ENCODE measurements at places on chromosomes 13 and 19. TPM values are rescaled to one million over a fixed set of nuclear protein-coding genes. Genes with fewer than 3 reads are reported as not detected.
A peak's percentile ranks its signal among the peaks of the same experiment; 100 is the strongest.

- H3K4me1 ChIP-seq, result no peaks in the 10 kb centered on the region
- H3K27me3 ChIP-seq, result no peaks in the 10 kb centered on the region
- no peak overlapping the region for H3K4me3 ChIP-seq
- no peak overlapping the region for H3K27ac ChIP-seq
These were observed 345.8 kb downstream of the TEX29 start for GRCh38 chr13:111666164-111666776.

- no peaks in the 10 kb centered on the region for H3K27me3 ChIP-seq
- H3K27ac ChIP-seq, result no peak overlapping the region
- DNase-seq, result no peak
These were observed 24.2 kb downstream of the ELAVL1 start for GRCh38 chr19:7981199-7981598.

DNA sequence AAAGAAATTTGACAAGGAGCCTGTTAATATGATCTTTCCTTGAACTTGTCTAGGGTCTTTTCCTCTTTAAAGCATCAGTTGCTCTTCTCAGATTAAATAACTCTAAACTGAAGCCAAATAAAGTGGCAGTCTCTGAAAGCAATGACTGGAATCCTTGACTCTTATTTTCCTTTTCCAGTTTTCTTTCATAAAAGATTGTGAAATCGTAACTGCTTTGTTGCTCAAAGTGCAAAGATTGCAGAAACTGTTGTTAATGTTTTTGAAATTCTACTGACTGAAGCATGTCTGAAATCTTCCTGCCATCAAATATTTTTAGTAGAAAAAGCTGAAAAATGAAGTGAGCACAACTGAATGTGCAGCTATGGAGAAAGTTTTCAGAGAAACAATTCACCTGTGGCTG is 1.9 kb downstream of the NHLRC3 start:
- no peak overlapping the region for H3K27ac ChIP-seq
- no peak overlapping the region for H3K4me3 ChIP-seq
- no peaks in the 10 kb centered on the region for H3K36me3 ChIP-seq
- H3K4me1 ChIP-seq, result peaks cover 15% of the 10 kb centered on the region
- H3K27me3 ChIP-seq, result no peaks in the 10 kb centered on the region
- peak; percentile 34 for DNase-seq

DNA sequence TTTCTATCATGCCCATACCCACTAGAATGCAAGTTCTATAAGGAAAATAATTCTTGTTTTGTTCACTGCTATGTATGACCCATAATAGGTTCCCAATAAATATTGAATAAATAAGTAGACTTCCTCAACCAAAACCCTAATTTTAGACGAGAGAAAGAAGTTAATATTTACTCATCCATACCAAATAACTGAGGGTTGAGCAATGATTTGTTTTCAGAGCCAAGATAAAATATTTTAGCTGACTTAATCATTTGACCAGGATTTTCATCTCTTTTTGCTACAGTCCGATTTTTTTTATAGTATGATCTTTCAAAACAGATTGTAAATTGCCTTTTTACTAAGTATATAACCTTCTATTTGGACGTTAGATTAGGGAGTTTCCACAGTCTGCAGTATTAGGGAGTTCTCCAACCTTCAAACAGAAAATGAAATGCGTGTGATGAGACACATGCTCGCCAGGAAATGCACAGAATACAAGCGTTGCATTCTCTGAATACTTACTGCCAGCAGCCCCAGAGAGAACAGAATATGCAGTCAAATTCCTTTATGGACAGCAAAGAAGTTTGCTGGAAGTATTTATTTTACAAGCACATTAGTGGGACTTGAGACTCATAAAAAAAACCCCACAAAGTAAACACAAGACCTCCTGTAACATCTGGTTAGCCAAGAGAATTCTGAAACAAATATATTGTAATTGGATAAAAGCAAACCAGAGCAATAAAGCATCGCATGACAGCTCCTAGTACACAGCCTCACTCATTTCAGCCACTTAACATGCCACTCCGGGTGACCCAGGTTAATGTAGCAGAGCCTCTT is 230.0 kb downstream of the MYO16 start:
- DNase-seq, result peak; percentile 28
- H3K27me3 ChIP-seq, result peaks cover 4% of the 10 kb centered on the region
- no peaks in the 10 kb centered on the region for H3K4me1 ChIP-seq
- no peaks in the 10 kb centered on the region for H3K36me3 ChIP-seq
- H3K27ac ChIP-seq, result no peak overlapping the region
- peak overlapping the region; percentile 44 for H3K4me3 ChIP-seq

GRCh38 chr13:27379694-27380641 is 44.5 kb upstream of the GTF3A start:
- no peaks in the 10 kb centered on the region for H3K4me1 ChIP-seq
- no peak overlapping the region for H3K27ac ChIP-seq
- H3K27me3 ChIP-seq, result peaks cover 14% of the 10 kb centered on the region
- no peak overlapping the region for H3K4me3 ChIP-seq
- DNase-seq, result peak; percentile 78
- no peaks in the 10 kb centered on the region for H3K36me3 ChIP-seq

- H3K27ac ChIP-seq, result no peak overlapping the region
- no peak overlapping the region for H3K4me3 ChIP-seq
- H3K36me3 ChIP-seq, result no peaks in the 10 kb centered on the region
- H3K4me1 ChIP-seq, result no peaks in the 10 kb centered on the region
- DNase-seq, result no peak
These were observed 13.7 kb upstream of the TLE2 start for GRCh38 chr19:3042621-3043267.

DNA sequence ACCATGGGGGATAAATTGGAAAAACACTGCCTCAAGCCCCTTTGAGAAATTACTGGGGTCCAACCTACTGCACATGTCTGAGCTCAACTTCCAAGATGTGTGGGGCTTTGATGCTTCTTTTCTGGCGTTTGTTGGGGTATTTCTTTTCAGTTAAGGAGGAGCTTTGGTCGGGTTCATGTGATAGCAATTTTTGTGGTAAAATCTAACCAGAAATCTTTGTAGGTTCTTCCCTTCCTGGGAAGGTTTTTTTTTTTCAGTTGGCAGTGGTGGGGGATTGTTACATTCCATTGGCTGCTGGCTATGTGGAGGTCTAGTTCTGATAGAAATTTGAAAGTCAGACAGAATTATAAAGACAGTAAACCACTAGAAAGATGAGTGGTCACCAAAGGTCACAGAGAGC is 327.8 kb downstream of the ATP8A2 start:
- no peak overlapping the region for H3K27ac ChIP-seq
- no peaks in the 10 kb centered on the region for H3K27me3 ChIP-seq
- no peaks in the 10 kb centered on the region for H3K4me1 ChIP-seq
- no peak for DNase-seq

DNA sequence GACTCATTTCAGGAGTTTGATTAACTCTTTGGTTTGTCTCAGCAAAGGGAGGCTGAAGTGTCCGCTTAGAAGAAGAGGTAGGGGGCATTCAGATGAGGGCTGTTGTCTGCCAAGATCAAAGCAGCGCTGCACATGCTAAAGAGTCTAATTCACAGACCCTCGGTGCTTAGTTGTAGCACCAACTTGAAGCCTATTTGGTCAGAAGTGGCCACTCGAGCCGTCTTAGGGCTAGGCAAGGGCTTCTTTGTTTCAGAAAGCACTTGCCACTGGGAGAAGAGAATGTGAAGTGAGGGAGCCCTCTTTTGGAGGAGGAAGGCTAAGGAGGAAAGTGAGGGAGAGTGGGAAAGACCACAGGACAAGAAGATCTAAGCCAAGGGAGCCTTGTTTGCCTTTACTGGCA is 313.4 kb upstream of the TMTC4 start:
- H3K36me3 ChIP-seq, result no peaks in the 10 kb centered on the region
- H3K27ac ChIP-seq, result no peak overlapping the region
- no peak overlapping the region for H3K4me3 ChIP-seq
- DNase-seq, result peak; percentile 44
- H3K27me3 ChIP-seq, result peaks cover 4% of the 10 kb centered on the region

DNA sequence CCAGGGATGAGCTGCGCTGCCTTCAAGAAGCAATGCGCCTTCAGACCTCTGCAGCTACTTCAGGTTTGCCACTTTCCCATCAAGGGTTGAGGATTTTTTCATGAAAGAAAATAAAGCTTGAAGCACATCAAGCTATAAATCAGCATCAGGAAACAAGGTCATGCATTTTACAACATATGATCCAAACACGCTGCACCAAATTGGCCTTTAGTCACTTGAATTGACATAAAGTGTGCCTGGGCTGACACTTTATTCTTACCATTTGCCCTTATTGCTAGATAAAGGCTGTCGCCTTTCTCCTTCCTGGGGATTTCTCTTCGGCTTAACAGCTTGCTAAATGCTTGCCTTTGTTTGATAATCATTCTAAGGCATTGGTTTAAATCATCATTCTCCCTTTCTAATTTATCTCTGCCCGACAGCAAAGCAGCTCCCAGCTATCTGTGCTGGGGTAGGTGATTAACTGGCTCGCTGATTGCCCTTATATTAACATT is 87.7 kb downstream of the LHFPL6 start:
- H3K36me3 ChIP-seq, result no peaks in the 10 kb centered on the region
- peaks cover 20% of the 10 kb centered on the region for H3K4me1 ChIP-seq
- H3K27ac ChIP-seq, result no peak overlapping the region
- no peaks in the 10 kb centered on the region for H3K27me3 ChIP-seq
- DNase-seq, result no peak

- H3K27me3 ChIP-seq, result no peaks in the 10 kb centered on the region
- no peaks in the 10 kb centered on the region for H3K36me3 ChIP-seq
- no peak overlapping the region for H3K27ac ChIP-seq
- H3K4me1 ChIP-seq, result no peaks in the 10 kb centered on the region
- no peak overlapping the region for H3K4me3 ChIP-seq
These were observed 16.9 kb downstream of the ZSCAN5C start for GRCh38 chr19:56218961-56219360.

The CCDC194 gene
- not detected for total RNA-seq

The CEACAM7 gene
- not detected for total RNA-seq

The C19orf81 gene
- total RNA-seq, result not detected

The ZNF491 gene
- total RNA-seq, result 1.6 TPM

All from GM23248 (cell line).